ENCODE measurements at places on chromosomes 5 and 9.

GRCh38 chr9:25412646-25413045 is 265.6 kb downstream of the TUSC1 start:
- no peak for DNase-seq

GRCh38 chr5:158063052-158063451 is 204.1 kb upstream of the CLINT1 start:
- no peak for DNase-seq

- DNase-seq, result no peak
These were observed 124.3 kb downstream of the ARL15 start for GRCh38 chr5:54186108-54186507.

DNA sequence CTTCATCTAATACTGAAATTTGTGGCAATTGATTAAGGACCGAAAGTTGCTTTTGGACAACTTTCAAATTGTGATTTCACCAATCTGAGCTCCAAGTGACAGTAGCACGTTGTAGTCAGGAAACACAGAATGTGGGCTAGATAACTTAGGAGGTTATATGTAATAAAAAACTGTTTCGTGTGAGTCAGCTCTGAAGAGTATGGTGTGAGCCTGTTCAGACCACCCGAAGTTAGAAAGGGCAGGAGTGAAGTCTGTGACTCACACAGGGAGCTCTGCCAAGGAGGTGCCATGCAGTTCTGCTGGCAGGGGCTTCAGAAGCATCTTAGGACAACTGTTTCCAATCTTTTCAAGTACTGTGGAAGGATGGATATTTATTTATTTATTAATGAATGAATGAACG is 16.4 kb upstream of the ZBTB34 start:
- DNase-seq, result no peak

DNA sequence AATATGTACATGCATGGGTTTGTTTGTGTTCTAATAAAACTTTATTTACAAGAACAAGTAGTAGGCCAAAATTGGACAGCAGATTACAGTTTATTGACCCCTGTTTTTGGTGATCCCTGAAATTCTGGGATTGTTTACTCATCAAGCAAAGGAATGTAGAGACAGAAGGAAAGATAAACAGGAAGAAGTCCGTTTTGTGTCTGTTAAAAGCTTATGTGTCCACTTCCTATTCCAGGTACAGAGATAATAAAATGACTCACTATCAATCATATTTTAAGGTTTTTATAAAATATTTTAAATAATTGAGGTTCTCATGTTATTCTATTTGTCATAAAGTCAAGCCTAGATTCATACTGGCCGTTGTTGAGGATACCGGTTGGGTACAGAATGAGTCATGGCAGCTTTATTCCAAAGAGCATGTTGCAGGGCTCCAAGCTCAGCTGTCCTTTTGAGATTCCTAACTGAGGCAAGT is 214.9 kb upstream of the DAB2 start:
- no peak for DNase-seq

GRCh38 chr9:37555786-37556185 is 20.4 kb downstream of the FBXO10 start:
- no peak for DNase-seq

GRCh38 chr5:36598045-36598444 is 8.4 kb upstream of the SLC1A3 start:
- DNase-seq, result no peak

DNA sequence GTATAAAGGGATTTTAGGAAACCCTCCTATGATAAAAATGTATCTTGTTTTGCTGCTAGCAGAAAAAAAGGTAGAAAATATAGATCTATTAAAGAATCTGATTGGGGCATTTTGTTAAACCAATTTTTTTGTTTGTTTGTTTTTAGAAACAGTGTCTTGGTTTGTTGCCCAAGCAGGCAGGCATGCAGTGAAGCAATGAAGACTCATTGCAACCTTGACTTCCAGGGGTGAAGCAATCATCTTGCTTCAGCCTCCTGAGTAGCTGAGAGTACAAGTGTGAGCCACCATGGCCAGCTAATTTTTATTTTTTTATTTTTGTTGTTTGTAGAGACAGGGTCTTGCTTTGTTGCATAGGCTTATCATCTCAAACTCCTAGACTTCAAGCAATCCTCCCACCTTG is 755.8 kb upstream of the EDIL3 start:
- no peak for DNase-seq

DNA sequence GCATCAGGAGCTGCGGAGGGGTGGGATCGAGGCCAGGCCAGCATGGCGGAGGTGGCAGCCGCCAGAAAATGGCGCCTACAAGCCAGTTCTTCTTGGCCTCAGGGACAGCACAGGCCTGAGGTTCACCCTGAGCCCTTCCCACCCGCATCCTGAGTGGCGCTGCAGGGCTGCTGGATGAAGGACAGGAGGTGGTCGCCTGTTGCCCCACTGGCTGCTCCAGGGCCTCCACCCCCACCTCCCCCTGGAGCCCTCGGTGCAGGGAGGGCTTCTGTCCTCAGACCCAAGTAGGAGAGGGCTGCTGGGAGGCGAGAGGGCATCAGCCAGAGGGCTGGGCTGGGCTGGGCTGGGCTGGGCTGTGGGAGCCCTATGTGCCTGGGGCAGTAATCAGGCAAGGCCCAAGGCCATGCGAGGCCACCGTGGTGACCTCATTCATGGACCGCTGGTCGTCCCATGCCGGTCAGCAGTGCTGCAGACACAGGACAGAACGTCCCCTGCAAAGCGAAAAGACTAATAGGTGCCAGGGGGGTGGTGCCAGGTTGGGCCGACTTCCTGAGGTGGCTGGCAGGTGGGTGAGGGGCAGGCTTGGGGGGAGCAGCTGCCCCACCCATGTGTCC is 13.8 kb downstream of the GPSM1 start:
- no peak for DNase-seq

DNA sequence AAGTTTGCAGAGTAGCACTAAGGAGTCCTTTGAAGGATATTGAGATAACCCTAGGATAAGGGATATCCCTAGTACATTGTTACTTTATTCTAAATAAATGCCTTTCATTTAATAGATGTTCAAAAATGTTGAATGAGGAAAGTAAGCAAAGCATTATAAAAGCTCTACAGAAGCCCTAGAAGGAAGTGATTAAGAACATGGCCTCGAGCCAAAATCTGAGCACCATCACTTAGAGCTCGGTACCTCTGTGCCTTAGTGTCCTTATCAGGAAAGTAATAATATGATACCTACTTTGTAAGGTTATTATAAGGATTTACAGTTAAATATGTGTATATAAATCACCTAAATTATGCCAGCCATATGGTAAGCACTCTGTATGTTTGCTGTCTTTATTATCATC is 242.6 kb downstream of the KIAA0825 start:
- no peak for DNase-seq

- no peak for DNase-seq
These were observed 49.8 kb upstream of the ANKRD55 start for GRCh38 chr5:56282951-56283350.

DNA sequence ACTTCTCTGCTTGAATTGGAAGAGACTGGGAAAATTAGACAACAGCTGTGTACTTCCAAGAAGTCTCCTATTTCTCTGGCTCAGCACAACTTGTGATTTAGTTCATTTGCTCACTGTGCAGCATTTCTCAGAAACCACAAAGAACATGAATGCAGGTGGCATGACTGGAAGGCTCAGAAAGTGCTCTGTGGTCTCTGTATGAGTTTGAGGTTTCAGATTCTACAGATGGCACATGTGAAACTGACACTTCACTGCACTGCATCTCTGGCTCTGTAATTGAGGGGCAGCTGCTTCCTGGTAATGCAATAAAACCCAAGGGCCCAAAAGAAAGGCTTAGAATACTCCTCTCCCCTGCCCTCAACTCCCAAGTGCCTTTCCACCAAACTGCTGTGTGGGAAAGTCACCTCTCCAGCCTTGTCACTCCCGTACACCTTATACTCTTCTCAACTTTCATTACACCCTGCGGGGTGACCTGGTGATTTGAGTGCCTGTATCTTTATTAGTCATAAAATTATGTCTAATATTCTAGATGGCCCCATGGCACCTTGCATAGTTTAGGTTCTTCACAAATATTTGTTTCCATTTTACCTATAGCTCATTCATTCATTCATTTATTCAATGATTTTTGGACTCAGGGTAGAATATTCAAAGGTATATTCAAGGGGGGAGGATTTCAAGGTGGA is 82.5 kb downstream of the ESM1 start:
- DNase-seq, result peak; percentile 46

DNA sequence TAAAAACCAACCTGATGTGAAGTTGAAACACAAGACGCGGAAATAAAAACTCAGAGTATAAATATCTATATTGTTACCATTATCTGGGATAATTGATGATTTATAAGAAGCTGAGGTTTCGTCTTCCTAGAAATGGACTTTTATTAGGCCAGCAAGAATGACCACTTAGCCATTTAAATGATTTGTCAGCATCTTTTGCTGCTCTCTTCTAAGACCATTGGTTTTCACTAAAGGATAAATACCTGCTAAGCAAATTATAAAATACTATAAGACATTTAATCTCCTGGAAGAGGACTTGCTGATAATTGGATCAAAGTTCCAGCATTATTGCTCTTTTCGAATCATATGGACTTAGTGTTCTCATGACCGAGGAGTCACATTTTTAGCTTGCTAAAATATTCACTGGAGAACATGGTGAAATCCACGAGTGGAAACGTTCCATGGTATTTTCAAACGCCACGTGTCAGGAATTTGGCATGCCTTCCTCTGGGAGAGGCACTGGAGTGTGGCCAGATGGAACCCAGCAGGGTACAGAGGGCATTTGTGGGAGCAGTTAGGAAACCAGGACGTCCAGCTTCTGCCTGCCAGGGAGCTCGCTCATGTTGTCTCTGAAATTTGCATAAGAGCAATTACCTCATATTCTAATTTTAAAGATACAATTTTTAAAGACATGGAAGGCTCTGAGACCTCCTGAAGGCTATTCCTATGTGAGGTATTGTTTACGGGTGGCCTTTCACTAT is 43.1 kb downstream of the TNFAIP8 start:
- no peak for DNase-seq

DNA sequence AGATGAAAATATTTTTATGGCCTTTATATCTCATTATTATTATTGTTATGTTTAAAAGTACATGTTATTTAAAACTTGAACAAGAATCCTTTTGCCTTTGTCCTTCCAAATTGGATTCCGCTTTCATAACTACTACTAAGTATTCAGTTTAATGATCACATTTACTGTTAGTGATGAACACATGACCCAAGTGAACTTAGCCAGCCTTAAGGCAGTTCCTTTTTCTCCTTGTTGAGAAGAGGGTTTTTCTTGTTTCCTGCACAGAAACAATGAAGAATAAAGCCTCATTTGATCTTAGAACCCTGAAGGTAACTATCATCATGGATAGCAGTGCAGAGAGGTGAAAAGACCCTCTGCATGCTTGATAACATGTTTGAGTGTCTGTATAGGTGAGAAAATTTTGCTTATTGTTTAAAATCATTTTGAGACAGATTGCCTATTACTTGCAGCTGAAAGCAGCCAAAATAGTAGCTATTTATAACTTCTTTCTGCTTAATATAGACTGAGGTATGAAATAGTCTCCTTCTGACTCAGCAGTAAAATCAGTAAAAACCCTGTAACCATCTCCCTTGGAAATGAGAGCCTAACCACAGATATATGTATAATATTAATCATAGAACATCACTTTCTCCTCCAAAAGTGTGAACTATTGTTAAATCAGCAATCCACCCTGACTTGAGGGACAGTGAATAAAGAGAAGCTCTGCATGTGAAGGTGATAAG is 266.2 kb downstream of the SPATA31D1 start:
- DNase-seq, result no peak

GRCh38 chr5:27434335-27434734 is 395.9 kb upstream of the CDH9 start:
- DNase-seq, result no peak

GRCh38 chr9:110788871-110789270 is 120.3 kb downstream of the MUSK start:
- DNase-seq, result no peak

GRCh38 chr5:146796911-146797310 is 81.6 kb downstream of the PPP2R2B start:
- DNase-seq, result no peak

GRCh38 chr5:66004216-66004615 is 77.8 kb downstream of the ERBIN start:
- no peak for DNase-seq

DNA sequence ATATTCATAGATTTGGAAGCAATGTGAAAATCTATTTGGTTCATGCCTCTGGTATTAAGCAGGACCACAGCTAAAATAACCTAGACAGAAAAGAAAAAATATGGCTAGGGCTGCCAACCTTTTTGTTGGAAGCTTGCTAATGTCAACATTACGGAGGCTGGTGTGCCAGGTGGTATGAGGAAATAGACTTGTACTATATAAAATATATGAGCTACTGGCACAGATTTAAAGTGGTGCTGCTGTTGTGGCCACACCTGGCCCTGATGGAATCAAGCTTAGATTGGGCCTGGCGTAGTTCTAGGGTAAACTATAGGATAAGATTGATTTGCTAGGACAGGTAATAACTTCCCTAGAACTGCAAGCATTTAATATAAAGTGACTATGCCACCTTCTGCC is 10.6 kb upstream of the PARP8 start:
- no peak for DNase-seq

- DNase-seq, result no peak
These were observed 15.2 kb downstream of the NANS start for GRCh38 chr9:98071737-98072136.

DNA sequence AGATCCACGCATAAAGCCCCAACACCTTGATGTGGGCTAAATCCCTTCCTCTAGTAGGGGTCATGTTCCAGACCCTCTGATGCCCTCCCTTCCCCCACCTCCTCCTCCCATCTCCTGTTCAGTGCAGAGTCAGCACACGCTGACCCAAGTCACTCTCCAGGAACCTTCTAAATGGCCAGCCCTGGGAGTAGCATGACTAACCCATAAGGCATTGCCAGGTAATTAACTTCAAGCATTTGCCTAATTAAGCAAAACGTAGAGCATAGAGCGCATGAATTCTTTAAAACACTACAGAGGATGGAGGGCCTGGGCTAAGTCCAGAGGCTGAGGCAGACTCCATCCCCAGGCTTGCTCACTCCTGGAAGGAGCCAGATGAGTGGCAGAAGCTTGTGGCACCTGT is 276.3 kb upstream of the MSX2 start:
- no peak for DNase-seq

DNA sequence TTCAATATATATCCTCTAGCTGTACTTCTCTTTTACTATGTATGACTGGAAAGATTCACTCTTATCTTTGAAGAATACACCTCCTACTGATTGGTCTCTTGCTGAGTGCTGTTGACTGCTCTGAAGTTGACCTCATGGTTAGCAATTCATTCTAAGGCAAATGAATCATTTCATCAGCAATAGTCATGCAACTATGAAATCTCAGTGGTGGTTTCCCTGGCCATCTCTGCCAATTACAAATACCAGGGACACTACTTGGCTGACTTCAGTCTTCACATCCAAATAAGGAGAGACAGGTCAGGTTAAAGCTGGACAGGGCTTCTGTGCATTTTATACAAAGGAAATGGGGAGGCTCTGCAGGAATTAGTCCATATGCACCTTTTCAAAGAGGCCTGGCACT is 333.5 kb upstream of the ACTBL2 start:
- no peak for DNase-seq

- DNase-seq, result no peak
These were observed 5.5 kb downstream of the PTBP3 start for GRCh38 chr9:112327718-112328450.
